ENCODE measurements at places on chromosomes 13 and 19. TPM values are rescaled to one million over a fixed set of nuclear protein-coding genes. Genes with fewer than 3 reads are reported as not detected.

Gene ATP4B
- total RNA-seq: 0.38 TPM

GRCh38 chr19:28914173-28914572 is 298.8 kb downstream of the UQCRFS1 start:
- no peaks in the 10 kb centered on the region for H3K4me1 ChIP-seq
- H3K27me3 ChIP-seq: no peaks in the 10 kb centered on the region
- H3K36me3 ChIP-seq: no peaks in the 10 kb centered on the region
- no peak overlapping the region for H3K4me3 ChIP-seq
- H3K27ac ChIP-seq: no peak overlapping the region

Gene ZNF284
- 2.4 TPM for total RNA-seq

Gene TTC9B
- not detected for total RNA-seq

Gene RPL28
- total RNA-seq: 667 TPM

Gene FGF14
- total RNA-seq: 0.14 TPM

DNA sequence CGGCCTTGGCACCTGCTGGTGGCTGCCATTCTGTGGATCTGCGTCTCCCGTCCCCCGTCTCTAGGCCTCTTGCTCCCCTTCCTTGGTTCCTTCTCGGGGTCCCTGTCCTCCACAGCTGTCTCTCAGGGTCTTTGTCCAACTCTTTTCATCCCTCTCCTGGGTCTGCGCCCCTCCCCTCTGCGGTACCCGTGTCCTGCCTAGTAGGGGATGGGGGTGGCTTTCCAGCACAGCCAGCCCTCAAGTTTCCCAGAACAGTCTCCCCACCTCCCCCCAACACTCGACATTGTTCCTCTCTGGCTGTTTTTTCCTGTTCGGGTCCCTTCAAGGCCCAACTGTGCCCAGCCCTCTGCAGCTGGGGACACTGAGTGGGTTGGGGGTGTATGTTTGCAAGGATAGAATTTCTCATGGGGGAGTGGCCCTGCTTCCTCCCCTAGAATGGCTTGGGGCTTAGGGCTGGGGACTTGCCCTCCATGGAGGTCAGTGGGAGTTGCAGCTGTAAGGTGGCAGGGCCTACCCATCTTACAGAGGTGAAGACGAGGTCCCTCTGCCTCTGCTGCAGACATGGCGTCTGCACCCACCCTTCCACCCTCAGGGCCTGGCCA is 762 bp upstream of the ADM5 start:
- H3K27me3 ChIP-seq: peaks cover 49% of the 10 kb centered on the region
- no peak for DNase-seq
- H3K27ac ChIP-seq: no peak overlapping the region
- peaks cover 43% of the 10 kb centered on the region for H3K36me3 ChIP-seq
- peaks cover 15% of the 10 kb centered on the region for H3K4me1 ChIP-seq
- H3K4me3 ChIP-seq: no peak overlapping the region

Gene ZNF426
- 11.1 TPM for total RNA-seq

GRCh38 chr19:53876651-53877224 is 5.3 kb upstream of the PRKCG start:
- H3K4me3 ChIP-seq: no peak overlapping the region

Measured in thymus (tissue), 14 donors.